GOT3 (cell line): ENCODE measurements at places on chromosomes 2 and 18.

- DNase-seq: no peak
These were observed 422 bp downstream of the OBSL1 start for GRCh38 chr2:219570924-219571310.

GRCh38 chr18:26562568-26562967, 14.2 kb upstream of the KCTD1 start:
- no peak for DNase-seq

GRCh38 chr18:49813069-49813318, 339 bp downstream of the ACAA2 start:
- no peak for DNase-seq

DNA sequence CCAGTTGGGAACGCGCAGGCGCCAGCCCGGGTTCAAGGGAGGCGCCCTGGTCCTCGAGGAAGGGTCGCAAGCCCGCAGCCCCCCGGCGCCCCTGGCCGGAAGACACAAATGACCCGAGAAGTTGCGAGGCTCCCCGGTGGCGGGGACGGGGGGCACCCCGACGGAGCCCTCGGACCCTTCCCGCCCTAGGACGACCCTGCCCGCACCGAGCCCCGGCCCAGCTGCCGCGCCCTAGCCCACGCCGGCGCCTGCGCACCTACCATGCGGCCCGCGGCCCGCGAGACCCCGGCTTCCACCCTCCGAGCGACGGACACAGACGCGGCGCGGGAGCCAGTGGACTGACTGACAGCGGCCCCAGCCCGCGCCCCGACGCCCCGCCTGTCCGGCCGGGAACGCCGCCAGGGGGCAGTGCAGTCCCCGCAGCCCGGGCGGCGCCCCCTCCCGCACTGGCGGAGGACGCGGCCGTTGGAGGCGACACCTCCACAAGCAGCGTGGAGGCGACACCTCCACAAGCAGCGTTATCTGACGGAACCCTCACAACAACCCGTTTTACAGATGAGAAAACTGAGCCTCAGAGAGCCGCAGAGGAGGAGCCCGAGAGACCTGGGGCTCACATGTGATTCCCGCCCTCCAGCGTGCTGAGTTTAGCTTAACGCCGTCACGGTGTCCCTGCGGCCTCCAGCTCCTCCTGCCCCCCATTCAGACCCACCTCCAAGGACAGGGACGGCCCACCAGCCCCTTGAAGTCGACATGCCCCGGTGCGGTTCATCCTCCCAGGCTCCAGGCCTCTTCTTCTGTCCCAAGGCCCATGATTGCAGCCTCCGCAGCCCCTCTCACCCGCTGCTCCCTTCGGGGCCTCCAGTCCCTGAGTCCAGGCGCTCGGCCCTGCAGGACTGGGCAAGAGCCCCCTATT, at the start of gene NMUR1:
TSS of gene NMUR1 (minus strand) at position 347 of the 913 bp plus-strand sequence. CDS start at position 263, 84 bp downstream.
- no peak for DNase-seq

GRCh38 chr2:241037498-241037897, 39.1 kb downstream of the SNED1 start:
- no peak for DNase-seq

DNA sequence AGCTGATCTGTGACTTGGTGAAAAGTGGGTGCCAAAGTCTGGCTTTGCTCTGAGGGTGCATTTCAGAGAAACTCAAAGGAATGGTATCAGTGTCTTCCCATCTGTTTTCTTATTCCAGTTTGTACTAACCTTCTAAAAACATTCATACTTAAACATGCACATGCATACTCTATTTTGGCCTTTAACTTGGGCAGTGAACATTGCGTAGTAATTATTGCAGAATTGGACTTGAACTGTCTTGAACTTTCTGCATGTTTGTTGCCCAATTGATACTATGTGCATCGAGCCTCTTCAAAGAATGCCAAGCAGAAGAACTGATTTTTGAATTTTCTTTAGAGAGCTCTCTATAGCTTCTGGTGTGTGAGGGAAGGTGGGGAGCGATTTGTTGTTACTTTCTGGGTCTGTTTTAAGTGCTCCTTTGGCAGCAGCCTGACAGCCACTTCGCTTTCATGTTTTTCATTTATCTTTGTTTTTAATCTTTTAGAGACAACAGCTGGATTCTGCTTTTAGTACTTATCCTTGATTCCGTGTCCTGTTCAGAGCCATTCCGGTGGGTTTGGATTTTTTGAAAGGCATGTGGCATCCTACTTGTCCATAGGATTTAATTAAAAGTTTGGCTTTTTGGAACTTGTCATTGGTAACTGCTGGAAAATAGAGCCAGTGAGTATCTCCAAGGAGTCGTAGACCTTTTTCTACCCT, 159.2 kb downstream of the RAPGEF4 start:
- no peak for DNase-seq

GRCh38 chr2:231663458-231664212, 44.7 kb upstream of the PTMA start:
- DNase-seq: no peak

DNA sequence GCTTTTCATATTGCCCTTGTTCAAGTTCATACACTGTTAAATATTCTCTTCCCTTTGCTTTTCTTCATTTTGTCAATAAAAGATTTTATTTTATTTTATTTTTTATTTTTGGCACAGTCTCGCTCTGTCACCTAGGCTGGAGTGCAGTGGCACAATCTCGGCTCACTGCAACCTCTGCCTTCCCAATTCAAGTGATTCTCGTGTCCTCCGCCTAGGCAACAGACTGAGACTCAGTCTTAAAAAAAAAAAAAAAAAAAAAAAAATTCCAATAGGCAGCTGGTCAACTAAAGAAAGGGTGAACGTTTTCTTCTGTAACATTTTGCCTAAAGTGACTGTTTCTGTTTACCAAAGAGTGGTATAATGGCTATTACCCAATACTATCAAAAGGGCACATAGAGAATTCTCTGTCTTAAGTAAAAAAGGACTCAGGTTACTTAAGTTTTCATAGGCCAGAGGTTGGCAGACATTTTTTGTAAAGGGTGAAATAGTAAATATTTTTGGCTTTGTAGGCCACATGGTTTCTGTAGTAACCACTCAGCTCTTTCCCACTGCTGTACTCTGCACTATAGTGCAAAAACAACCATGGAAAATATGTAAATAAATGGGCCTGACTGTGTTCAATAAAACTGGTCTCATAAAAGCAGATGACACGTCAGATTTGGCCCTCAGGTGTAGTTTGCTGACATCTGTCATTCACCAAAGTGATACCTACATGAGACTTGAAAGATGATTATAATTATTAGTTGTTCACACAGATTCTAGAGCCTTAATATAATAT, 113.4 kb downstream of the MIB1 start:
- DNase-seq: no peak

DNA sequence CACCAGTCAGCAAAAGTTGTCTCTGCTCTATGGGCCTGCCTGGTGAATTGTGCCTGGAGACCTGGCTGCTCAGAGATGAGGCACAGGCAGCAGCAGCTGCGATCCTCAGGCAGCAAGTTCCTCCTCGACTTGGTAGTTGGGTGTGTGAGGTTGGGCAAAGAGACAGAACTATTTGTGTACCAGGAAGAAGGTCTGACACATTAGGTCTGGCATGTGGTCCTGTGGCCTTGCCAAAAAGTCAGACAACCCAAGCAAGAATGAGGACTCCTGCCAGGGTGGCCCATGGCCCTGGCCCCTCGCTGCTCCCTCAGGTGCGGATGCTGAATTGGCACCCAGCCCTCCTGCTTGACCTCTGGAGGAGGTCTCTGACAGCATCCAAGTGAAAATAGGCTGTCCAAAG, 192.7 kb downstream of the DYSF start:
- DNase-seq: no peak

GRCh38 chr2:46939626-46940359, 24.2 kb upstream of the MCFD2 start:
- DNase-seq: no peak

- no peak for DNase-seq
These were observed 336.0 kb downstream of the CCDC85A start for GRCh38 chr2:56519806-56520205.

DNA sequence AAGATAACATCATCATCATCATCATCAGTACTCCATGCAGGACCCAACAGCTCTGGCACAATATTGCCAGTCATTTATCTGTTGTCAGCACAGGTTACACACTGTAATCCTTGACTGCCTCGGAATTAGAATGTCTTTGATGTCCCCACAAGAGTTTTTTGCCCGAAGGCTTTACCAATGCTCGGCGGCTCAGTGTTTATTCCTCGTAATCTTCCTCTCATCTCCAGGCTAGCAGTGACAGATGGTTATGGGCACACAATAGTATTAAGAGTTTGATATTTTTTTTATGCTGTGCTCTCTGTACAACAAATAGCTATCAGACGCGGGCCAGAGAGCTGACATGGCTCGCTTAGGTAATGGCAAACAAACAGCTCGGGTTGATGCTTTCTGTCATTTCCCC, 515.2 kb downstream of the ZEB2 start:
- DNase-seq: no peak

DNA sequence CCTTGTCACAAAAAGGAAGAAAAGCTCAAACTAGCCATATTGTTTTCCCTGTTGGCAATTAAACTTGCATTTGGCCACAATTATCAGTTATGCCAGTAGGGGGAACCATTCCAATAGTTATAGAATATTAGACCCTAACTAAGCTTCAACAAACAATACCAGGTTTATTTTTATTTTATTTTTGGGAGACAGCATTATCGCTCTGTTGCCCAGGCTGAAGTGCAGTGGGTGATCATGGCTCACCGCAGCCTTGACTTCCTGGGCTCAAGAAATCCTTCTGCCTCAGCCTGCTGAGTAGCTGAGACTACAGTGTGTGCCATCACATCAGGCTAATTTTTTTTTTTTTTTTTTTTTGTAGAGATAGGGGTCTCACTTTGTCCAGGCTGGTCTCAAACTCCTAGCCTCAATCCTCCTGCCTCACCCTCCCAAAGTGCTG, 102.1 kb downstream of the ATAD2B start:
- DNase-seq: no peak

- no peak for DNase-seq
These were observed 228.1 kb upstream of the TRIB2 start for GRCh38 chr2:12488352-12489318.

DNA sequence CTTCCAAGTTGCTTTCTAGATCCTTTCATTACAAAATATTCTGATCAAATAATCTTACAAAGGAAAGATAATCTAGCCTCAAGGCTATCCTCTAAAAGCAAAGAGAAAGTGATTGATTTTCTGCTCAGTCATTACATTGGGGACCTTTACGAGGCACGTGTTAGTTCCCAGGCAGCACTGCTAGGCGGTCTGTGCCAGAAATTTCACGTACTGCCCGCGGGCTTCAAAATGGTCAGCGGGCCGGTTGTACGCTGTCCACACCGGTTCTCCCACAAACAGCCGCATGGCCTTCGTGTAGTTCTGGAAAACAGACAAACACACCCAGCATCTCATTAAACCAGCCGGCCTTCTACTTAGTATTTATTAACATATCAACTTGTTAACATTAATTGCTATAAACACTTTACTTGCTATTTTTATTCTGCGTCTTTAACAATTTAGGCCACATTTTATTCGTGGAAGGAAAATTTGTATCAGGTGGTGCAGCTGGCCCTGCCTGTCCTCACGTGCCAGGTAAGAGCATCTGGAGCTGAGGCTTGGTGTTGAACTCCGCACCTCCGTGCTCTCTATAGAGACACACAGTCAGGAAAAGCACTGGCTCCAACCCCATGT, 20.4 kb downstream of the ADI1 start:
- no peak for DNase-seq

- no peak for DNase-seq
These were observed 82.7 kb upstream of the ARHGAP28 start for GRCh38 chr18:6646801-6647200.

DNA sequence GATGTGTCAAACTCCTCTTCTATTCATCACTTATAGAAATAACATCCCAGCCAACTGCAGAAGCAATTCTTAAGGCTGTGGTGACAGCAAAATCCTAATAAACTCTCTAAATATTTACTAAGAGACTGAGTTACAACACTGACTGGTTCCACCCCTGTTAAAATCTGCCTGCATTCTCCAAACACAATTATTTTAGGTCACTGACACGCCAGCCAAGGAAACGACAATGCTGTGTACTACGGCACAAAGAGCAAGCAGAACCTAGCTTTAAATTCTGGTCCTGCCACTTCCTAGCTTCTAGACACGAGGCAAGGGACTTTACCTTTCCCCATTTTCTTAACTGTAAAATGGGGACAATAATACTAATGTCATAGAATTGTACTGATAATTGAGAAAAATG, 4.1 kb downstream of the CYRIA start:
- no peak for DNase-seq

- DNase-seq: peak; percentile 10
These were observed at the start of gene IRS1 for GRCh38 chr2:226799211-226799975. IRS1 (minus strand) TSS chr2:226799820; CDS start chr2:226798738, 1,082 bp downstream.

DNA sequence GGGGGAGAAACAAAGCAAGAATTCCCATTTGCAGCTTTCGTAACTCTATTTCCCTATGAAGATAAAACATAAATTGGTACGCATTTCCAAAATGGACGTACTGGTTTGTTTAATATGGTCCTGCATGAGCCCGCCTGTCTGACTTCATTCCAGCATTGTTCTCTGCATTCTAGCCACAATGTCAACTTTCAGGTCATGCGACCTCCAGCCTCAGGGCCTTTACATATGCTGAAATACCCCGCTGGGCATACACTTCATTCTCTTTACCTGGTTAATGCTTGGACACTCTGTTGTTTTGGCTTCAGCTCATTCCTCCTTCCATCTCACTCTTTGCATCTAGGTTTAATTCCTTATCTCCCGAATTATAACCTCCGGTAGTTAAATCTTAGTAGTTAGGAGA, 103.7 kb upstream of the DNMT3A start:
- no peak for DNase-seq

DNA sequence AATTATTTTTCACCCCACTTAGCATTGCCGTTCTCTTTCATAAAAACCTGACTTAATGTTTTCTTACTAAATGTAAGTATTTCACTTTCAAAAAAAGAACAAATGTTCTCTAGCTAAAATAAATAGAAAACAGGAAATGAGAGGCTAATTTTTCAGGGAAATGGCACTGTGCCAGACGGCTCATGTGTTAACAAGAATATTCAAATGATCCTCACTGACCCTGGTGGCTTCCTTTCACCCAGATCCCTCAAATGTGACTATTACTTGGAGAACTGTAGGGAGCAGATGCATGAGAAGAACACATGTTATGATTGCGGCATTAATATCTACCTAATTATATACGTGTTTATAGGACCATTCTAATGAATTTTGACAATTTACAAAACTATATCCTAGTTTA, 827.7 kb downstream of the SOCS6 start:
- DNase-seq: no peak

GRCh38 chr2:212153923-212154322, 384.7 kb downstream of the ERBB4 start:
- DNase-seq: no peak

- no peak for DNase-seq
These were observed 136.7 kb upstream of the NCK2 start for GRCh38 chr2:105607920-105608504.

- DNase-seq: no peak
These were observed 382.0 kb downstream of the SOX11 start for GRCh38 chr2:6074089-6074643.
